ENCODE measurements at places on chromosomes 3 and 15. TPM values are rescaled to one million over a fixed set of nuclear protein-coding genes. Genes with fewer than 3 reads are reported as not detected.

- no peak for DNase-seq
Measured at GRCh38 chr3:80227216-80227615, 459.4 kb upstream of the ROBO1 start.

- DNase-seq: no peak
Measured at GRCh38 chr3:103421460-103421859, 986.6 kb downstream of the ZPLD1 start.

DNA sequence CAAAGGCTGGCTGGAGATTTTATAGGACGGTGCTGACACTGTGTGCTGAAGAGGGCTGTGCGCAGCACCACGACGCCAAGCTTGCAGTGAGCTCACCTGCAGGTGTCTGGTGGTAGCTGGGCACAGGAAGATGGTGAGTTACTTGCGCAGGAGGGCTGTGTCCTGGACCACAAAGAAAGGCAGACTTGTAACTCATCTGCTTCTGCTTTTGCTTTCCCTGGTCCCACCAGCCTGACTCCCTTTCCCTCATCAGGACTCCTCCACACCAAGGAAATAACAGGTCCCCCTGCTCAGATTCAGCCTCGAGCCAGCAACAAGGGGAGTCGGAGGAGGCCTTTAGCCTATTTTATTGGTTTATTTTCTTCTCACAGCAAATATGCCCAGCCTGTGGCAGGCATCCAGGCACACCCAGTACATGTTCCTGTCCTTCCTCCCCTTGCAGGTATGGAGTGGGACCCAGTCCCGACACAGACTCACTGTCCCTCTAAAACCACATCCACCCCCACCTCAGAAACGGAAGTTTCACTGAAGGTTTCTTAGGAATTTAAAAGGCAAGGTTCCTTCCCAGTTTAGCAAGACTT lies 35.6 kb upstream of the FLNB start:
- DNase-seq: no peak

- DNase-seq: no peak
Measured at GRCh38 chr3:30470496-30470895, 135.9 kb upstream of the TGFBR2 start.

GRCh38 chr3:71625676-71626075 lies 42.1 kb upstream of the FOXP1 start:
- DNase-seq: no peak

DNA sequence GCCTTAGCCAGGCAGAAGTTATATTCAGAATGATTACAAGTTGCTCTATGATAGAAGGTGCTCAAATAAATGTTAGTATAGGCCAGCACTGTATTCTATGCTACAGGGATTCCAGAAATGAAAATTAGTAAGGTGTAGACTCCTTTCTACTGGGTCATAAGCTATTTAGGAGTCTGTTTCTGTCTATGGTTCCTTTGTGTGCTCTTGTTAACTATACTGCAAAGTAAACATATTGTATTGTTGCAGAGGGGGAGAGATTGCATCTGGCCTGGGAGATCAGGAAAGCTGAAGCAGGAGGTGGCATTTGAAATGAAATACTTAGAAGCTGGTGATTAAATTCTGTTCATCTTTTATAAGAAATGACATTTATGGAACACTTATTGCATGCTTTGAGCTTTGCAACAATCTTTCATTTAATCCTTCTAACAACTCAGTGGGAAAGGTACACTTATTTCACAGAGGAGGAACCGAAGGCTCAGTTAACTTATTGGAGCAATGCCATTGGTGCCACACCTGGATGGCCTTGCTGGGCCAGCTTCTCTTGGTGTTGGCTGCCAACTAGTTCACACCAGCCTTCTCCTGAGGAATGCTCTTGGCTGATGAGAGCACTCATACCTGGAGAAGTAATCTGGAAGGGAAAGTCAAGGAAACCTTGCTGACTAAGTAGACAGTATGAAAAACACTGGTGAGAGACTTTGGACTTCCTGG lies 39.1 kb downstream of the ABHD5 start:
- no peak for DNase-seq

- DNase-seq: no peak
Measured at GRCh38 chr3:161607056-161607455, 110.4 kb downstream of the OTOL1 start.

DNA sequence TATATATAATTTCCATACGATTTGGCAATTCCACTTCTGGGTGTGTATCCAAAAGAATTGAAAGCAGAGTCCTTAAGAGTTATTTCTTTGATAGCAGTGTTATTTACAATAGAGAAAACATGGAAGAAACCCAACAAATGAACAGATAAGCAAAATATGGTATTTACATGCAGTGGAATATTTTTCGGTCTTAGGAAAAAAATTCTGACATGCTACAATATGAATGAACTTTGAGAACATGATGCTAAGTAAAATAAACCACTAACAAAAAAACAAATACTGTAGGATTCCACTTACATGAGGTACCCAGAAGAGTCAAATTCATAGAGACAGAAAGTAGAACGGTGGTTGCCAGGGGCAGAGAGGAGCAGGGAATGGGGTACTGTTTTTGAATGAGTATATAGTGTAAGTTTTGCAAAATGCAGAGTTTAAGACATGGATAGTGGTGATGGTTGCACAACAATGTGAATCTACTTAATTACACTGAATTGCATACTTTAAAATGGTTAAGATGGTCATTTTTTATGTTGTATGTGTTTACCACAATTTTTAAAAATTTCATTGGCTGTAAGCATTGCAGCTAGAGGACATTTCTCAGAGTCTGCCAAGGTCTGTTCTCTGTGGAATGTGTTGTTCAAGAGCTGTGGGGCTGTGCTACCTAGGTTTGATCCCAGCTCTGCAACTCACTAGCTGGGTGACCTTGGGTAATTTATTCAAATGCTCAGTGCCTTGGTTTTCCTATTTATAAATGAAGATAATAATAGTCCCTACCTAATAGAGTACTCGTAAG lies 122.1 kb downstream of the MEX3B start:
- no peak for DNase-seq

- DNase-seq: no peak
Measured at GRCh38 chr3:10502185-10502880, 3.1 kb downstream of the ATP2B2 start.

DNA sequence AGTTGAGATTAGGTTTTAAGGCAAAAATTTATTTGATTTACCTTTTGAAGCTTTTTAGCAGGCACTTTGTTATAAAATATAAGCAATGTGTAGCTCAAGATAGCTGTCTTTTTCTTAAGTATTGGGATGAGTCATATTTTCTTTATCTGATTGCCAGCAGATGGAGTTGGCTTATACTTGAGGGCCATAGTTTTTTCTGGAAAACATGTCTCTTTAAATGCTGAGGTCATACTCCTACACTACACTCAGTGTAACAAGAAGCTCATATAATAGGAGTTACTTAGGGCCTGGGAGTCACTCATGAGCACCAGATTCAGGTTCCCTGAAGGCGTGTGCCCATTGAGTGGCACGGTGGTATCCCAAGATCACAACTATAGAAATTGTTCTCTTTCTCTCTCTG lies 579.8 kb downstream of the EDEM1 start:
- no peak for DNase-seq

The PARP15 gene
- total RNA-seq: not detected

DNA sequence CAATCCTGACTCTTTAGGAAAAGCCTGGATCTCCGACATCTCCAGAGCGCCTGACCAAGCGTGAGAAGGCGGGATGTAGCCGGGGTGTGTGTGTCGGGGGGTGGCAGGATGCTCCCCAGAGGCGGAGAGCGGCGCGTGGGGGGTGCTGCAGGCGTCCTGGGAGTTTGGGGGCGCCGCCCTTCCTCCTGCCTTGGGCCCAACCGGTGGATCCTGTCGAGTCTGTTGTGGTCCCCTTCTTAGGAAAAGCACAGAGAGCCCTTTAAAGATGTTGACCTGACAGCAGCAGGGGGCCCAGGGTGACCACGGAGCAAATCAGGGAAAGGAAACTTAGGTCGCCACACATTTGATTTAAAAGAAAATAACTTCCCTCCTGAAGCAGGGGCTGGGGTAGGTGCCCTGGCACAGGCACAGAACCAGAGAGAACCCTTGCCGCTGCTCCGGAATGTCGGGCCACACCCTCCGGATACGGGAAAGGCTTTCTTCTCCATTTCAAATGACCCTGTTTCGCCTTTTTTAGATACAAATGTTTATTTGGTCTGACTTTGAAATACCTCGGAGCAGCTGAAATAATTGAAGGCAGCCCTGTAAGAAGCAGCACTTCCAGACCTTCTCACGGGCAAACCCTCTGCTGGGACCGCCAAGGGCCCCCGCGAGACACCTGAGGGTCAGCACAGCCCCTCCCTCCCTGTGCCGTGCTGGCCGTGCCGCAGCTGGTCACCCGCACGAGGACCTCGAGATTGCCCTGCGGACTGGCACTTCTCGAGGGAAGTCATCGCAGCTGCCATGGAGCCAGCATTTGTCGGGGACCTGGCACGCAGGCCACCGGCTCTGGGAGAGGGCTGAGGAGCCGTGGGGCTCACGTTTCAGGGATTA lies 102.9 kb upstream of the KLF13 start:
- no peak for DNase-seq

DNA sequence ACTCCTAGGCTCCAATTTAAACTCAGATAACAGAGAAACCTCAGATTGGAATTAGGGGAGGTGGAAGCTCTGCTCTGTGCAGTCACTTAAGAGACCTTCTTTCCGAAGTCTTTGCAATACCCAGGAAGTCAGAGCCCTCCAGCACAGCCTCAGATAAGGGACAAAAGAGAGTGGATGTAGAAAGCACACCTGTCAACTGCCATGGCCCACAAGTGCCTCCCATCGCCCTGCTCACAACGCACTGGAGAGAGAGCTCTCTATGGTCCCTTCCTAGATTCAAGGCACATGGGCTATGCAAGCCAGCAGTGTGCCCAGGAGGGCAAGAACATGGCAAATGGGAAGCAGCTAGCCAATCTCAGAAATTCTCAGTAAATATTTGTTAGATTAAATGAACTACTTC lies 47.3 kb upstream of the TBL1XR1 start:
- no peak for DNase-seq

DNA sequence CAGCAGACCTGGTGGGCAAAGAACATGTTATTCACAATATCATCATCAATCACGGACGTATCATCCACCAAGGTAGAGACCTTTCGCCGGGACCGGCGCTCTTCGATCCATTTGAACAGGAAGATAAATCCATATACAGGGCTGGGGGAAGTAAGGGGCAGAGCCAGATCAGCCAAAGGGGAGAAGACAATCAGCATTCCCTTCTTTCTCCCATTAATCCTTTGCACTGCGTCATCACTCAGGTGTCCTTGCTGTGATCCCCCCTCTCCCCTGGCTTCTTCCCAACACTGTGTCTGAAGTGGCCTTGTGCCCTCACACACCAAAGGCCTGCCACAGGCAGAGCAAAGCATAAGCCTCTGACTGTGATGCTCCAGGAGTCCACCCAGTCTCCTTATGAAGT lies 36.4 kb downstream of the SEMA3G start:
- no peak for DNase-seq

DNA sequence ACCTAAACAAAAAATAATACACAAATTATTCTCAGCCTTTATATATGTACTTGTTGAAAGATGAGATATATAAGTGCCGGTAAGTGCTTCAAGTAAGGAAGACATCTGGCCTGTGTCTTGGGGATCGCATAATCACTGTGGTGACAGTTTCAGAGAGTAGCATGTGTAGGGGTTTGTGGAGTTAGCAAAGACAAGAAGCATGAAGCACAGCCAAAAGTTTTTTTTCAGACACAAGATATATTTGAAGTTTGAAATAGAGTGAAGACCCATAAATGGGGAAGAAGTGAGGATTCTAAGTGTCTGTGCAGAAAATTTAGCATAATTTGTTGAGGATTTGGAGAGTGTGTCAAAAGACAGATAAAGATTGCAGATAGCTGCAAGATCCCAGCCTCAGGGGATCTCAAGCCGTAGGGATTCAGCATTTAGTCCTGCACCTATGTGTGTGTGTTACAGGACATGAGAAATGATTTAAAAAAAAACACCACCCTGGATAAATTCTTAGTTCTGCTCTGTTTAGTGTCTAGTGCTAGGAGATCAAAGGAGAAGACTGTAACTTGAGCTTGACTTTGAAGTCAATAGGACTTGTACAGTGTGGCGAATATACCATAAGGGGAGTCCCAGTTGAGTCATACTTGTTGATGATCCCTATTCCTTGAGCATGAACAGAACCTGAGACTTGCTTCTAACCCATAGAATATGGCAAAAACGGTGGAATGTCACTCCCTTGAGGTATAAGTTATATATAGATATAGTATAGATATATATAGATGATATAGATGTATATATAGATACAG lies 123.9 kb upstream of the GRM7 start:
- no peak for DNase-seq

The KCNH8 gene
- total RNA-seq: not detected

Data from NCI-H460 (cell line).